Ascending aorta (tissue), 2 donors: ENCODE measurements at places on chromosomes 7 and 10. TPM values are rescaled to one million over a fixed set of nuclear protein-coding genes. Genes with fewer than 3 reads are reported as not detected.

The LBX1 gene
- not detected for total RNA-seq

The ASL gene
- total RNA-seq, result 46.2 TPM

The STN1 gene
- total RNA-seq, result 24.5 TPM

The SYCE1 gene
- not detected for total RNA-seq

The GATA3 gene
- not detected for total RNA-seq

The NUB1 gene
- total RNA-seq, result 28.2 TPM

The VPS37D gene
- total RNA-seq, result 1.3 TPM

The TMEM229A gene
- not detected for total RNA-seq

The NSUN5 gene
- 9.8 TPM for total RNA-seq

DNA sequence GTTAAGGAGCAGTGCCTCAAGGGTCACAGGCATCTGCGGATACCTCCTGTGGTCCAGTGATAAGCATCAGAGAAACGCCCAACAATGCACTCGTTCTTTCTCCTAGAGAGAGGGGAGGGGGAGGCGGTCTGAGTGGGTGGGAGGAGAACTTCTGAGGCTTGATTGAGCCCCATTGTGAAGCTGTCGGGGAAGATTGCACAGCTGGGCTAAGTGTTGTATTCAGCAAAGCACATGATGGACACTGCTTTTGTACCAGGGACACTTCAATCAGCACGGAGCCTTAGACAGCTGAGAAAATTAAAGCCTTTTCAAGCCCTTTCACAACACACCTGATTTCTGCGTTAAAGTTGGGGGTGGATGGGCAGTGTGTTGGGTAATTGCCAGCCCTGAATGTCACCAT, 230.3 kb upstream of the GHITM start:
- H3K4me3 ChIP-seq, result no peak overlapping the region
- no peaks in the 10 kb centered on the region for H3K36me3 ChIP-seq
- H3K4me1 ChIP-seq, result no peaks in the 10 kb centered on the region
- no peaks in the 10 kb centered on the region for H3K27me3 ChIP-seq

DNA sequence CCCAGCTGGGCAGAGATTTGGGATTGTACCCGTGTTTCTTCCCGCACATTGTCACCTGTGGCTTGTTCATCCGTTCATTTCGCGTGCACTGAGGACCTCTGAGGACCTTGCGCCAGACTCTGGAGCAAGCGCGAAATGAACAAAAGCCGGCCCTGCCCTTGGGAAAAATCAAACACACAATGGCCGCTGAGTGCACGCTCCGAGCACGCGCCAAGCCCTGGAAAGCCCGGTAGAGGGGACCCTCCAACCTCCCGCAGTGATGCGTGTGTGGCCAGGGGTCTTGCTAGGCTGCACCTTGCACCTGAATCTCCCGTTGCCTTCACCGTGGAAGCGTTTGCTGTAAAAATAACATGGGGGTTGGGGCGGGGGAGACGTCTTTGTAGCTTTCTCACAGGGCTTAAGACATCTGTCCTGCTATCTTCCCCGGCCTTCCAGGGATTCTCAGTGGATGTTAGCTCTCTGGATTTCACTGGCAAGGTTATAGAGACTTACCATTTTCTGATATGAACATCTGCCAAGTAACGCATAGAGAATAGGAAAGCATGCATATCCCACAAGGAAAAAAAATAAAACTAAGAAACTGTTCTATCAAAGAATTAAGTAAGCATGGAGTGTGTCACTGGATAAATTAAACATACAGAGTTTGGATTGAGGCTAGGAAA, 37.3 kb downstream of the ZNF777 start:
- H3K4me3 ChIP-seq, result peak overlapping the region; percentile 64
- no peaks in the 10 kb centered on the region for H3K4me1 ChIP-seq
- H3K36me3 ChIP-seq, result no peaks in the 10 kb centered on the region
- no peaks in the 10 kb centered on the region for H3K27me3 ChIP-seq
- DNase-seq, result no peak

- no peak overlapping the region for H3K27ac ChIP-seq
- H3K27me3 ChIP-seq, result no peaks in the 10 kb centered on the region
- no peak overlapping the region for H3K4me3 ChIP-seq
- H3K4me1 ChIP-seq, result no peaks in the 10 kb centered on the region
- no peaks in the 10 kb centered on the region for H3K36me3 ChIP-seq
Measured at GRCh38 chr10:19985745-19986144, 169.5 kb downstream of the PLXDC2 start.

- H3K27ac ChIP-seq, result no peak overlapping the region
- H3K36me3 ChIP-seq, result no peaks in the 10 kb centered on the region
- H3K4me3 ChIP-seq, result no peak overlapping the region
- H3K4me1 ChIP-seq, result no peaks in the 10 kb centered on the region
- DNase-seq, result no peak
Measured at GRCh38 chr7:107867858-107868466, 23.0 kb upstream of the DLD start.

DNA sequence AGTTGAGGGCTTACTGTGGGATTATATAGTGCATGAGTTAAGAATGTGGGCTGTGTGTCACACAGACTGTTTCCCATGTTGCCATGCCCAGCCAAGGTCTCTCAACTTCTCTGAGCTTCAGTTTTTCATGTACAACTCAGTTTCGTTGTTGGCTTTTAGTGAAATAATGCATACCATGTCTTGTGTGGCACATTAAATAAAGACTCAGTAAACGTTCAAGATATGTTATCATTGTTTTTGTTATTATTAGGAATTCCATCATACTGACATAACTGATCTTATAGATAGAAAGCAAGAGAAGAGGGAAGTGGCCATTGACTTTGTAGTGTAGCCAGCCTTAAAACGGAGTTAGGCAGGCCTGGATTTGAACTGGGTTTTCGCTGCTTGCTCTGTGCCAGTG, 2.9 kb downstream of the CDK14 start:
- H3K4me3 ChIP-seq, result no peak overlapping the region
- H3K27ac ChIP-seq, result no peak overlapping the region
- H3K4me1 ChIP-seq, result peaks cover 3% of the 10 kb centered on the region
- no peak for DNase-seq
- no peaks in the 10 kb centered on the region for H3K36me3 ChIP-seq

- DNase-seq, result no peak
- H3K27ac ChIP-seq, result no peak overlapping the region
- H3K36me3 ChIP-seq, result no peaks in the 10 kb centered on the region
- H3K4me3 ChIP-seq, result no peak overlapping the region
- no peaks in the 10 kb centered on the region for H3K4me1 ChIP-seq
Measured at GRCh38 chr7:18344536-18344935, 151.0 kb upstream of the HDAC9 start.

DNA sequence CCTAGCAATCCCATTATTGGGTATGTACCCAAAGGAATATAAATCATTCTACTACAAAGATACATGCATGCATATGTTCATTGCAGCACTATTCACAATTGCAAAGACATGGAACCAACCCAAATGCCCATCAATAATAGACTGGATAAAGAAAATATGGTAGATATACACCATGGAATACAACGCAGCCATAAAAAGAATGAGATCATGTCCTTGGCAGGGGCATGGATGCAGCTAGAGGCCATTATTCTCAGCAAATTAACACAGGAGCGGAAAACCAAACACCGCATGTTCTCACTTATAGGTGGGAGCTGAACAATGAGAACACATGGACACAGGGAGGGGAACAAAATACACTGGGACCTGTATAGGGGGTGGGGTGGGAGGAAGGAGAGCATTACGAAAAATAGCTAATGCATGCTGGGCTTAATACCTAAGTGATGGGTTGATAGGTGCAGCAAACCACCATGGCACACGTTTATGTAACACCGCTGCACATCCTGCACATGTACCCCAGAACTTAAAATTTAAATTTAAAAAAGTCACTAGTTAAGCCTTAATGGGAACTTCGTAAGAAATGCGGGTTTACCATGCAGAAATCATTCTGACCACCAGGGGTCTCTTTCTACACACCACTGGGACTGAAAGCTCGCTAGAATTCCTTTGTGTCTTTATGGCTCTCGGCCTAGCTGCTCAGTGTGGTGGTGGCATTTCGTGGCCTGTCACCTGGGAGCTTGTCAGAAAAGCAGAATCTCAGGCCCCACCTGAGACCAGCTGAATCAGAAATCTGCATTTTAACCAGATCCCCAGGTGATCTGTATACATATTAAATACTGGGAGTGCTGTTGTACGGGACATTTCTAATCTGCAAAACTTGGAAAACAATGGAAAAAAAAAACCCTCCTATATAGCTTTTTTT, 9.5 kb downstream of the ANKRD1 start:
- H3K27me3 ChIP-seq, result no peaks in the 10 kb centered on the region
- H3K4me3 ChIP-seq, result no peak overlapping the region
- no peak overlapping the region for H3K27ac ChIP-seq

- H3K36me3 ChIP-seq, result no peaks in the 10 kb centered on the region
- peaks cover 28% of the 10 kb centered on the region for H3K27me3 ChIP-seq
- DNase-seq, result no peak
- peak overlapping the region; percentile 1 for H3K4me3 ChIP-seq
- no peak overlapping the region for H3K27ac ChIP-seq
Measured at GRCh38 chr10:8043569-8044306, 10.8 kb upstream of the GATA3 start.

GRCh38 chr7:157712666-157713235, 375.9 kb downstream of the DNAJB6 start:
- no peaks in the 10 kb centered on the region for H3K4me1 ChIP-seq
- H3K36me3 ChIP-seq, result no peaks in the 10 kb centered on the region
- H3K4me3 ChIP-seq, result no peak overlapping the region
- no peak overlapping the region for H3K27ac ChIP-seq
- no peaks in the 10 kb centered on the region for H3K27me3 ChIP-seq

DNA sequence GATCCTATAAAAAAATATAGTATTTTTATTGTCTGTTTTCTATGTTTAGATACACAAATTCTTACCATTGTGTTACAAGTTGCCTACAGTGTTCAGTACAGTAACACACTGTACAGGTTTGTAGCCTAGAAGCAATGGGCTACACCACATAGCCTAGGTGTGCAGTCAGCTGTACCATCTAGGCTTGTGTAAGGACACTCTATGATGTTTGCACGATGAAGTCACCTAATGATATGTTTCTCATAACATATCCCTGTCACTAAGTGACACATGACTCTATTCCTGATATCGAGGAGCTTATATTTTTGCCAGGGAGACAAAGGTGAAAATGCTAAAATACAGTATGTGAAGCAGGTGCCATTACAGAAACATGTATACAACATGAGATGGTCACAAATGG, 18.6 kb downstream of the ZNF25 start:
- H3K27me3 ChIP-seq, result no peaks in the 10 kb centered on the region
- no peak overlapping the region for H3K27ac ChIP-seq
- no peaks in the 10 kb centered on the region for H3K4me1 ChIP-seq

DNA sequence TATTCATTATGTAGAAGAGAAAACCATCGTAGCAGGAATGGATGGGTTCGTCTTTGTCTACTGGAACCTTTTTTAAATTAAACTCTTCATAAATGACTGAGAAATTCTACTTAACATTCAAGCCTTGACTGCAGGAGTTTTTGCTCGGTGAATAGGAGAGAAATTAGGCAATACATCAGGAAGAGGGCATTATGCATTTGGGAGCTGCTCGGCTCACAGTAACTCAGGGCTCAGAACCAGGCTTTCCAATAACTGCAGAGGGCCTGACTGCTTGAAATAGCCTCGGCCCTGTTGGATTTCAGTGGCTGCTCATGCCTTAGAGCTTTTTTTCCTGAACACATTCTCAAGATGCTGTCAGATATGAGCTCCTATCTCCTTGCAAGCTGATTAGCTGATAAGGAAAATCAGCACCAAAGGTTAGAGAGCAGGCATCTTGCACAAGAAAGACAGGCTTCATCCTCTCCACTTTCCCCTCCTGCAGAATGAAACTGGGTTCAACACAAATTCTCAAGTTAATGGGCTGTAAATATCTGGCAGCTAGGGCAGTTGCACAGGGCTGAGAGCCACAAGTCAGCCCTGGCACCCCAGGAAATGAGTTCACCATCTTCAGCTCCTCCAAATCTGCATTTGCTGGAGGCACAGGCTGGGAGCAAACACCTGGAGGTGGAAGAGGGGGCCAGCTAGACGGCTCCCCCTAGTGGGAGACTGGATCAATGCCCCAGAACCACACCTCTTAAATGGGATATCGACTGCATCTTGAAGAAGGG, 24.3 kb downstream of the TECTB start:
- H3K27me3 ChIP-seq, result no peaks in the 10 kb centered on the region
- H3K27ac ChIP-seq, result no peak overlapping the region
- H3K4me1 ChIP-seq, result no peaks in the 10 kb centered on the region
- H3K36me3 ChIP-seq, result no peaks in the 10 kb centered on the region

GRCh38 chr10:28200775-28201174, 102.1 kb downstream of the MPP7 start:
- H3K27ac ChIP-seq, result no peak overlapping the region
- peaks cover 17% of the 10 kb centered on the region for H3K4me1 ChIP-seq
- H3K27me3 ChIP-seq, result no peaks in the 10 kb centered on the region
- H3K36me3 ChIP-seq, result no peaks in the 10 kb centered on the region

DNA sequence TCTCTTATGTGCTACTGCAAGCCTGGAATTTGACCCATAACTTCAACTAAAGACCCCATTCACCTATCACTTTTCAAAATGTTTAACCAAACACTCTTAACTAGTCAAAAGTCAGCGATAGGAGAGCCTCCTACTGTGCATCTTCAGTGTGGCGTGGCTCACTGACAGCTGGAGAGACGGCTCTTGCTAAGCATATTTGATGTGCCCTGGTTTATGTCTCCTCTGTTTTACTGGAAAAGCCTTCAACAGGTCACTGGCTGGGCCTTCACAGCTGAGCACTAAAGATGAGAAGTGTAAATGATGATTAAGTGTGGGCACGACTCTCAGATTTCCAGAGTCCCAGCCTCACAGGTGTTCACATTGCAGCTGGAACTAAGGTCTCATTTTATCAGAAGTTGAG, 472.1 kb downstream of the SEMA3D start:
- DNase-seq, result no peak
- H3K36me3 ChIP-seq, result no peaks in the 10 kb centered on the region
- H3K27ac ChIP-seq, result no peak overlapping the region

- H3K27ac ChIP-seq, result no peak overlapping the region
- H3K4me1 ChIP-seq, result no peaks in the 10 kb centered on the region
- H3K4me3 ChIP-seq, result no peak overlapping the region
- no peaks in the 10 kb centered on the region for H3K27me3 ChIP-seq
- peaks cover 6% of the 10 kb centered on the region for H3K36me3 ChIP-seq
- DNase-seq, result no peak
Measured at GRCh38 chr7:18995811-18996426, 121.5 kb downstream of the TWIST1 start.

- H3K36me3 ChIP-seq, result no peaks in the 10 kb centered on the region
- DNase-seq, result no peak
- H3K27ac ChIP-seq, result no peak overlapping the region
- no peaks in the 10 kb centered on the region for H3K4me1 ChIP-seq
- H3K4me3 ChIP-seq, result no peak overlapping the region
Measured at GRCh38 chr10:86657011-86657395, 2.7 kb downstream of the OPN4 start.

DNA sequence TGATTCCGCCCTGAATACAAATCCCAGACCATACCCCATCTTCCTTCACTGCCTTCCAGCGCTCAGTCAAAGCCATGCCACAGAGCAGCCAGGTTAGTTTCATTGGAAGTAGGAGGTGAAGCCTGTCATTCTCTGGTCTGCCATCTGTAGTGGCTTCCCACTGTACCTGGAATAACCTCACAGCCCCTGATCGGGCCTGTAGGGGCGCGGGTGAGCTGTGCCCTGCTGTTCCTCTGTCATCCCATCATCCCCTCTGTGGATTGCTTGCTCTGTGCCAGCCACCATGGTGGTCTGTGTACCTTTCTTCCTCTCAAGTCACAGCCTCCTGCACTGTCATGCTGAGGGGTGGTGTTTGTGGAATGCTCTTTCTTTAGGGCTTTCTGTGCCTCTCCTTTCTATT, 155.1 kb downstream of the ZNF22 start:
- DNase-seq, result no peak
- H3K27me3 ChIP-seq, result no peaks in the 10 kb centered on the region
- H3K27ac ChIP-seq, result no peak overlapping the region
- H3K36me3 ChIP-seq, result no peaks in the 10 kb centered on the region
- no peak overlapping the region for H3K4me3 ChIP-seq
